ENCODE measurements at places on chromosomes 11 and 22. TPM values are rescaled to one million over a fixed set of nuclear protein-coding genes. Genes with fewer than 3 reads are reported as not detected.

KRTAP5-11 gene
- not detected for total RNA-seq

ANO1 gene
- 3.0 TPM for total RNA-seq

HEPACAM gene
- not detected for total RNA-seq

DNA sequence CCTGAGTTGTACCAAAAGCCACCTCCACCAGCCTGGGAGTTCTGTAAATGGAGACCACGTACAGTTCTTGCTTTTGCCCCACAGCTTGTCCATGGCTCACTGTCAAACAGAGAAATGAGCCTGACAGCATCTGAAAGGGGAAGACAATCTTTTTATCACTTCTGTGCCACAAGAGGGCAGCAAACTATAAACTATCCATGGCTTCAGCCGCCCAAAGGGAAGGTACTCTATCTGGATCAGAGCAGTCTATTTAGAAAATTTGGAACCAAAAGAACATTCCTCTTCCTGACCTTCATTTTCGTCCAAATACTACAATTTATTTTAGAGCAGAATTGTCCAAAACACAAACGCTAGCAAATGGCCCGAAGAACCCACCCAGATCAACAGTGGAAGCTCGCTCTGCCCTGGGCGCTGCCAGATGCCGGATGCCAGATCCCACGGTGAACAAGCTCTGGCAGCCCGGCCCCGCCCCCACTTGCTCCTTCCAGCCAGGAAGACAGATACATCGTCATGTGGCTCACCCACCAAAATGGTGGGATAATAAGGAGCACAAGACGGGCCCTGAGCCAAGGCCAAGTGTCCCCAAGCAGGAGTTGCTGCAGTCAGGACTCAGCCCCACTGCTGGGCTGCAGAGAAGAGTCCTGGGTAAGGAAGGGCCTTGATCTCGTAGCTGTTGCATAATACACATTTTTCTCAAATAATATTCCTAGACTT lies 23.9 kb upstream of the SCGB1A1 start:
- DNase-seq = peak; percentile 72

- no peak for DNase-seq
These were observed 5.5 kb downstream of the ZC3H12C start for GRCh38 chr11:110098645-110099044.

- no peak for DNase-seq
These were observed 22.0 kb downstream of the FAT3 start for GRCh38 chr11:92246630-92247029.

- DNase-seq = no peak
These were observed 26.5 kb upstream of the SCARF2 start for GRCh38 chr22:20464096-20464614.

TRIM29 gene
- total RNA-seq = not detected

OR52D1 gene
- total RNA-seq = not detected

- peak; percentile 47 for DNase-seq
These were observed 97.5 kb downstream of the TSPAN18 start for GRCh38 chr11:44824300-44824704.

OR51I1 gene
- not detected for total RNA-seq

GRCh38 chr22:45731041-45731797 lies 59.6 kb downstream of the ATXN10 start:
- no peak for DNase-seq

ABCC8 gene
- total RNA-seq = not detected

TMPRSS4 gene
- total RNA-seq = not detected

OR56A1 gene
- total RNA-seq = under 0.01 TPM

PARVA gene
- total RNA-seq = 56.9 TPM

PAMR1 gene
- total RNA-seq = not detected

DNA sequence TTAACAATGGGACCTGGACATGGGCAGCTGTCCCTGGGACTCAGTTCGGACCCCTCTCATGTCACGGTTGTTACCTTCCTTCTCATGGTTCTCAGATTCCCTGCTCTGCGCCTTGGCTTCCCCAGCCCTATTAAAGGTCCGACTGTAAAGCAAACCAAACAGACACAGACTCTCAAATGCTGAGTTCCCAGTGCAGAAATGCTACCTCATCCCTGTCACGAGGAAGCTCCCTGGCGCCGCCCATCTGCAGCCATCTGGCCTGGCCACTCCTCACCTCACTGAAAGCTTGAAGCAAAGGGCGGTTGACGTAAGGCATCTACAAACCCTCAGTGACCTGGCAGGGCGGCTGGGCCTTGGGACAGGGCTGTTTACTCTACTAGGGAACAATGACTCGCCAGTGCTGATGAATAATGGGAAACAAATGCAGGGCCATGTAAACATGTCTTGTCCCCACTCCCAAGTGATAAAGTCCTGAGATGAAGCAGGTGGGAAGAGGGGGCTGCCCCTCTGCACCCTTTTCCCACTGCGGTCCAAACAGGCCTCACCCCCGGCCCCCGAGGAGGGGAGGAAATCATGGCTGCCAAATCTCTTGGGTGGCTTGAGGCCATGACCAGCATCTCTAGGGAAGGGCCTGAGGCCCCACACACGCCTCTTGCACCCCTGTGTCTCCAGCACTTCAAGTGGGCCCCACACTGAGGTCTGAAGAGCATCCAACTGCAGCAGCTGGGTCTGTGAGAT lies 49.3 kb downstream of the SCUBE1 start:
- DNase-seq = no peak

PGR gene
- not detected for total RNA-seq

FAR1 gene
- total RNA-seq = 51.0 TPM

FOXRED1 gene
- 13.8 TPM for total RNA-seq

MS4A6A gene
- total RNA-seq = 2.9 TPM

CHRM1 gene
- not detected for total RNA-seq

DNA sequence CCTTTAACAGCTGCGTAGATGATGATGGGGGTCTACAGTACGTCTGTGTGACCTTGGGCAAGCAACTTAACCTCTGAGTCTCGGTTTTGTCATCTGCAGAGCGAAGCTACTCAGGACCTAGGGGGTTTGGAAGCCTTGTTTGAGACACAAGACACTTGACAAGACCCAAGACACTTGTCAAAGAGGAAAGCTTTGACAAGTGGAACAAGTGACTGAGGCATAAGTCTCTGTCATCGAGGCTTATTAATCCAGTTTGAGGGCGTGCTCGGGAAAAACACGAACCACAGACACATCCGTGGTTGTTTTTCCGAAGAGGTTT lies 732 bp upstream of the PC start:
- no peak for DNase-seq

ABCG4 gene
- total RNA-seq = 0.29 TPM

DNA sequence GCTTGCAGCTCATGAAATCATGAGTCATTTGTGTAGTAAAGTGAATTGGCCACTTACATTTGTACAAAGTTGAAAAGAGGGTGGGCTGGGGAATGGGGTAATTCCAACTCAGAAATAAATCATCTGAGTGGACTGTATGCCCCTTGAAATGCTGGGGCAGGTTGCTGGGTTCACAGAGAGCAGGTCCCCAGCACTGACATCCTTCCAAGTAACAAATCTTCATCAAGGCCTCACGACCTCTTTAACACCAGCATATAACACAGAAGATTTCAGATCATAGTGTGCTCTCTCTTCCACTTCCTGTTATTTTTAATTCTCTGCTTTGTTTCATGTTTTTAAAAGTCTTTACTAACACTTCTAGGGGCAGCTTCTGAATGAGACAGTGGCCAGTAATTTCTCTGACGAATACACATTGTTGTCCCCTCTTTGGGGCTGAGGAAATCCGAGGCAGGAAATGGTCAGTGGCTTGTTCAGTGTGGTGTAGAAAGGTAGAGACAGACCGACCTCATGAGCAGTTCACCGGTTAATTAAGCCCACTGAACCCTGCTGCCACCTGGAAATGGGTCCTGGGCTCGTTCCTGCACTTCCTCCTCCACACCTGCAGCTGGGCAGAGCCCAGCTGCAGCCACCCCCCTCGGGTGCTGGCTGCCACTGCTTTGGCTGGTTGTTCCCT lies 127.7 kb downstream of the MAML2 start:
- no peak for DNase-seq

- no peak for DNase-seq
These were observed 3.0 kb downstream of the THY1 start for GRCh38 chr11:119419834-119420492.

DNA sequence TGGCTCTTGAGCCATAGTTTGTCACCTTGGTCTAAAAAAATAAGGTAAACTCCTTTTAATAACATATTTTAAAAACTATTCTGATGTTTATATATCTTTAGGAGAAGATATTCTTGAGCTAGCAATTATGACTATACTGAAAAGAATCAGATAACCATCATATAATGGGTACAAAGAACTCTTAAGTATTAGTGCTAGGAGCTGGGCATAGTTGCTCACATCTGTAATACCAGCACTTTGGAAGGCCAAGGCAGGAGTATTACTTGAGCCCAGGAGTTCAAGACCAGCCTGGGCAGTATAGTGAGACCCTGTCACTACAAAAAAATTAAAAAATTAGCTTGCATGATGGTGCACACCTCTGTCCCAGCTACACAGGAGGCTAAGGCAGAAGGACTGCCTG lies 54.0 kb upstream of the B3GNT6 start:
- no peak for DNase-seq

GRCh38 chr22:20531404-20532201 lies 24.2 kb downstream of the MED15 start:
- DNase-seq = no peak

- peak; percentile 29 for DNase-seq
These were observed 54.7 kb downstream of the MICAL3 start for GRCh38 chr22:17969701-17970113.

CYB561A3 gene
- total RNA-seq = 46.1 TPM

DNA sequence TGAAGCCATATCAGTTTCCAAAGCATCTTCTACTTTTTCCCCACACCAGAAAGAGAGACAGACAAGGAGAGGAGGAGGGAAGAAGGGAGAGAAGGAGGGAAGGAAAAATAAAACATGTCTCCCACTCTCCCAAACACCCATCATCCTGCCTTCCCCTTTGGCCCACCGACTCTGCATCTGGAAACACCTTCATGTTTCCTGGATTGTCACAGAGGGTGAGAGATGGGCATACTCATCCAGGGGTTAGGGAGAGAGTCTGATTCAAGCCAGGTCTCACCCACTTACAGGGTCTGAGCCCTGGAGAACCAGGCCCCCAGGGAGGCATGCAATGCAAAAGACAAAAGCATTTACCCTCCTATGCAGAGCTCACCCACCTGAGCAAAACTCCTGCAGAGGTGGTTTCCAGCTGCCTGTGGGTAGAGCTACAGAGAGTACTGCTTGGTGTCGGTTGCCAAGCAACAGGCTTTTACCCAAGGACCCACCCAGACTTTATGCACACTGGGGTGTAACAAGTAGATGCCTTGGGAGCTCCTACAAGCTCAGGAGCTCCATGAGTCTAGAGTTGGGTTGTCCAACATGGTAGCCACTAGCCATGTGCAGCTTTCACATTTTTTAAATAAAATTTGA lies 33.4 kb downstream of the MN1 start:
- DNase-seq = no peak

All from glomerular endothelial cell (primary cell).